ENCODE measurements at places on chromosomes 13 and 19.

- peaks cover 37% of the 10 kb centered on the region for H3K4me1 ChIP-seq
- no peak for DNase-seq
- H3K27me3 ChIP-seq, result no peaks in the 10 kb centered on the region
These were observed 3.3 kb upstream of the POSTN start for GRCh38 chr13:37601648-37602440.

DNA sequence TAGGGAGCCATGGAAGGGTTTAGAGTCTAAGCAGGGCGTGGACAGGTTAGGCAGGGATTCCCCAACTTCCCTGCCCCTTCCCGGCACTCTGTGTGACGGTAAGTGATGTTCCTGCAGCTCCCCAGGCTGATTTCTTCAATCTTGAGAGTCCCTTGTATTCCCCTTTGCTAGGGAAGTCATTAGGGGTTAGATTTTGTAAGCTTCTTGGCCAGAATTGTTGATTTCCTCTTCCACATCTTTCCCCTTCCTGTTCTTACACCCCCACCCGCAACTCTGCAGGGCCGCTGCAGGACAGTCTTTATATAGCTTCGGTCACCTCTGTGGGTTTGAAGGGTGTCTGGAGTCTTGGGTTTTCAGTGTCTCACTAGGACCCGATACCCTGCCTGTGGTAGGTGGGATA, 10.6 kb upstream of the ADGRE1 start:
- H3K27ac ChIP-seq, result no peak overlapping the region
- no peak for DNase-seq
- H3K4me3 ChIP-seq, result no peak overlapping the region
- H3K36me3 ChIP-seq, result peaks cover 67% of the 10 kb centered on the region
- H3K4me1 ChIP-seq, result no peaks in the 10 kb centered on the region
- H3K27me3 ChIP-seq, result peaks cover 24% of the 10 kb centered on the region

DNA sequence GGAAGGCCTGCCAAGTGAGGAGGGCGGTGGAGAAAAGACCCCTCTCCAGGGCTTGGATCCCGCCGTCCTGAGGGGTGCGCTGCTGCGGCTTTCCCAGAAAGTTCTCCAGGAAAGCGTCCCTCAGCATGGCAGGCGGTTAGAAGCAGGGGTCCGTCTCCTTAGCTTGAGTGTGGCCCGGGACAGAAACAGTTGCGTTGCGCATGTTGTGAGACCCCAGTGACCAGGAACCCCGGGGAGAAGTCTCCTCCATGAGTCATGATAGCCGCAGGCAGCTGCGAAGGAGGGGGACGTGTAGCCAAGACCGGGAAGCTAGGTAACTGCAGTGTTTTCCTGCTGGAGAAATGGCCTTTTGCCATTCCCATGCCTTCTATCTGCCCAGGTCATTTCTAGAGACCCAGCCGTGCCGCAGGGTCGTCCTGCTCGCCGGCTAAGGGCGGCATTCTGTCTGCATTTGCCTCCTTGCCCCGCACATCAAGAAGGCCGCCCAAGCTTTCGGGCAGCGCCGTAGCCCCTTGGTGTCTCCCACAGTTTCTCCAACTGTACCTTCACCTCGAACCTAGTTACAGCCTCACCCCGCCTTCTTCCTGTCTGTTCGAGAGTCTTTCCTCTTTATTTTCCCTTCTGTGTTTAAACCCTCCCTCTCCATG, 64.3 kb downstream of the TM9SF2 start:
- H3K4me3 ChIP-seq, result no peak overlapping the region
- peak; percentile 40 for DNase-seq
- H3K36me3 ChIP-seq, result peaks cover 23% of the 10 kb centered on the region
- H3K27ac ChIP-seq, result peak overlapping the region; percentile 86

- no peak overlapping the region for H3K27ac ChIP-seq
- no peaks in the 10 kb centered on the region for H3K36me3 ChIP-seq
- H3K4me1 ChIP-seq, result peaks cover 32% of the 10 kb centered on the region
- no peak overlapping the region for H3K4me3 ChIP-seq
- DNase-seq, result no peak
These were observed 6.0 kb downstream of the AKT2 start for GRCh38 chr19:40279120-40279551.

DNA sequence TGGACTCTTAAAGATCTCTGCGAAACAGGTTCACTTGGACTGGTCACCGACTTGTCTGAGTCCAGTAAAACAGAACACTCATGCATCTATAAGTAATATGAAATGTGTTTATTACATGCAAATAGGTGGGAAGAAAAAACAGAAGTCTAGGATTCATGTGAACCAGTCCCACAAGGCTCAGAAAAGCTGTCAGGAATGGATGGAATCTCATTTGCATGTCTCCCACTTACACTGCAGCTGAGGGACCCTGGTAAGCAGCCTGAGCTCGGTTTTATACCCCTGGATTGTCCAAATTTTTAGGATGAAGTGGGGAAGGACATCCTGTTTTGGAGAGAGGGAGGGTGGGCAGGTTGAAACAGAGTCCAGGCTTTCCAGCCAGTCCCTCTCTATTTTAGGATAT, 1545.1 kb upstream of the PCDH20 start:
- no peaks in the 10 kb centered on the region for H3K4me1 ChIP-seq
- H3K36me3 ChIP-seq, result peaks cover 9% of the 10 kb centered on the region
- no peaks in the 10 kb centered on the region for H3K27me3 ChIP-seq

DNA sequence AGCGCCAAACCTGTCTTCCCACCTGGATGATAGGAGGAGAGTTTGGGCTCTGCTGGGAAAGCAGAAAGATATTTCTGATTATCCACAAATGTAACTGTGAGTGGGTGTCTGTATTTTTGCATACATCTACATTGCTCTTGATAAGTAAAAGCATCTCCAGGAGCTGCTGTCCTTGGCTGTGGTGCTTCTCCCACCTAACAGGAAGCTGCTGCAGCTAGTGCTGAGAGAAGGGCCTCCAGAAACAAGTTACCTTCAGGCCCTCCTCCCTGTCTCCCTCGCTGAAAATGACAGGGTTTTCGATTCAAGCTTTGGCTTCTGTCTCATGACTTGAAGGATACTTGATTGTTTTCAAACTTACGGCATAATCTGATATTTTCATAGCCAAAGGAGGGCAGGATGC, 90.1 kb downstream of the FOXO1 start:
- H3K4me1 ChIP-seq, result peaks cover 94% of the 10 kb centered on the region
- no peak overlapping the region for H3K4me3 ChIP-seq
- H3K27me3 ChIP-seq, result no peaks in the 10 kb centered on the region
- no peak for DNase-seq
- H3K27ac ChIP-seq, result peak overlapping the region; percentile 24

GRCh38 chr19:14381689-14382474, 638 bp downstream of the ADGRE5 start:
- no peak overlapping the region for H3K27ac ChIP-seq
- peaks cover 32% of the 10 kb centered on the region for H3K4me1 ChIP-seq
- H3K4me3 ChIP-seq, result peak overlapping the region; percentile 61
- H3K27me3 ChIP-seq, result 0 out of 2 replicates have a peak, but pooled peaks cover 6% of the 10 kb centered on the region

DNA sequence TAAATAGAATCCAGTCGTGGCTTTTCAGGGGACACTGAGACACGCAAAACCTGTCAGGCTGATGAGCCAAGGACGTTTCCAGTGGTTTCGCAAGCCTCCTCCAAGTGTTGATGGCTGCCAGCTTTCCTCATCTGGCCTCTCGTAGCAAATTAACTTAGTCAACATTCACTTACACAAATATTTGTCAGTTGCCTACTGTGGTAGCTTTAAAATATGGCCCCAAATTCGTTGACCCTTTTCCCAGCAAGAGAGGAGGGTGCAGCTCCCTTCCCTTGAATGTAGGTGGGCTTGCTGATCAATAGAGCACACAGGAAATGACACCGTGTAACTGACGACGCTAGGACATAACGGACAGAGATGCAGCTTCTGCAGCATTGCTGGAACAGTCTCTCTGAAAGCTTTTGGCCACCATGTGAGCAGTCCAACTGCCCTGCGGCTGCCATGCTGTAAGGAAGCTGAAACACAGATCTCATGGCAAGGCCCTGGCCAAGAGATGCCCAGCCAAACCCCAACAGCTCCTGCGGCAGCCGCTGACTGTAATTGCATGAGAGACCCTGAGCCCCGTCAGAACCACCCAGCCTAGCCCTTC, 5.5 kb upstream of the RANBP3 start:
- H3K36me3 ChIP-seq, result no peaks in the 10 kb centered on the region
- peaks cover 4% of the 10 kb centered on the region for H3K27me3 ChIP-seq
- H3K27ac ChIP-seq, result peak overlapping the region; percentile 35
- no peak for DNase-seq
- no peak overlapping the region for H3K4me3 ChIP-seq
- H3K4me1 ChIP-seq, result peaks cover 9% of the 10 kb centered on the region

GRCh38 chr13:101916775-101917474, 464.4 kb downstream of the ITGBL1 start:
- H3K4me3 ChIP-seq, result peak overlapping the region; percentile 58
- peak; percentile 19 for DNase-seq
- no peaks in the 10 kb centered on the region for H3K36me3 ChIP-seq
- H3K27me3 ChIP-seq, result peaks cover 66% of the 10 kb centered on the region
- H3K27ac ChIP-seq, result no peak overlapping the region

- H3K36me3 ChIP-seq, result peaks cover 47% of the 10 kb centered on the region
- H3K4me3 ChIP-seq, result no peak overlapping the region
- no peak for DNase-seq
- H3K27ac ChIP-seq, result no peak overlapping the region
- H3K4me1 ChIP-seq, result no peaks in the 10 kb centered on the region
These were observed 13.1 kb upstream of the TICAM1 start for GRCh38 chr19:4844348-4845179.

- H3K27ac ChIP-seq, result no peak overlapping the region
- no peaks in the 10 kb centered on the region for H3K36me3 ChIP-seq
- H3K27me3 ChIP-seq, result peaks cover 54% of the 10 kb centered on the region
- DNase-seq, result no peak
These were observed 81.0 kb upstream of the MBNL2 start for GRCh38 chr13:97141097-97141496.

DNA sequence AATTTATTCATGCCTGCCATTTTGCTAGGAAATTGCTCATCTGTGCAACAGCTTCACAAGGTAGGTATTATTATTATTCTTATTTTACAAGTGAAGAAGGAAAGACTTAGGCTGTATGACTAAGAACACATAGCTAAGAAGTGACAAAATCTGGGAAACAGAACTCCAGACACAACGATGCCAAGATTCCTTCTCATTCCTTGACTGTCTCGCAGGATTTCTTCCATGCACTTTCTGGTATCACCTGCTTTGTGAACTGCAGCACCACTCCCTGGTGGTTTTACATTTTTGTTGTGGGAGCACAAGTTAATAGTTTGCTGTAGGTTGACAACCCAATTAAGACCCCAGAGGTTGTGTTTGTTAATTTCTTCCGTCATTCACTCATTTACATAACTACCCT, 188.5 kb downstream of the LACC1 start:
- no peak overlapping the region for H3K4me3 ChIP-seq
- peaks cover 4% of the 10 kb centered on the region for H3K27me3 ChIP-seq

- no peaks in the 10 kb centered on the region for H3K27me3 ChIP-seq
- no peak for DNase-seq
- H3K27ac ChIP-seq, result no peak overlapping the region
- H3K36me3 ChIP-seq, result no peaks in the 10 kb centered on the region
These were observed 66.8 kb downstream of the FNDC3A start for GRCh38 chr13:49042476-49042875.

- peaks cover 4% of the 10 kb centered on the region for H3K27me3 ChIP-seq
- peaks cover 7% of the 10 kb centered on the region for H3K4me1 ChIP-seq
- H3K36me3 ChIP-seq, result no peaks in the 10 kb centered on the region
- peak overlapping the region; percentile 30 for H3K4me3 ChIP-seq
These were observed 10.2 kb upstream of the EMC10 start for GRCh38 chr19:50465986-50466705.

DNA sequence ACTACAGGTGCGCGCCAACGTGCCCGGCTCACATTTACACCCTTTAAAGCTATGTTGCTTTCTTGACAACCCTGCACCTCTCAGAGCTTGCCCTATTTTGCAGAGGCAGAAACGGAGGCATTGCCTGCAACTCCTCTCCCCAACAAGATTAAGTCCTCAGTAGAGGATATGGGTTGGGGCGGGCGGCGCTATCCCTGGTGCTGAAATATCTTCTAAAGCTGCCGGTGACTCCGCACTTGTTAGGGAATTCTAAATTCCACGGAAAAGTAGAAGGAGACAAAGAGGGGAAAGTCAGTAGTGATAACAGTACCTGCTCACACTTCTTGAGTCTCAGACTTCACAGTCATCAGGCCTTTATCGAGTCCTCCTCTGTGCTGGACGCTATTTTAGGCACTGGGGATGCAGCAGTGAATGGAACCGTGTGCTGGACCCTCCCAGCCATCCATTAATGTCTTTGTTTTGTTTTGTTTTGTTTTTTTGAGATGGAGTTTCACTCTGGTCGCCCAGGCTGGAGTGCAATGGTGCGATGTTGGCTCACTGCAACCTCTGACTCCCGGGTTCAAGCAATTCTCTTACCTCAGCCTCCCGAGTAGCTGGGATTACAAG, 18.0 kb downstream of the SLC5A5 start:
- peaks cover 4% of the 10 kb centered on the region for H3K4me1 ChIP-seq
- H3K4me3 ChIP-seq, result no peak overlapping the region
- H3K36me3 ChIP-seq, result no peaks in the 10 kb centered on the region
- no peak overlapping the region for H3K27ac ChIP-seq
- H3K27me3 ChIP-seq, result peaks cover 16% of the 10 kb centered on the region
- DNase-seq, result peak; percentile 80

- no peaks in the 10 kb centered on the region for H3K27me3 ChIP-seq
- H3K27ac ChIP-seq, result no peak overlapping the region
- no peak overlapping the region for H3K4me3 ChIP-seq
- no peaks in the 10 kb centered on the region for H3K36me3 ChIP-seq
- peaks cover 6% of the 10 kb centered on the region for H3K4me1 ChIP-seq
- no peak for DNase-seq
These were observed 178.9 kb downstream of the ITGBL1 start for GRCh38 chr13:101631395-101631794.

GRCh38 chr13:108643646-108644353, 14.4 kb downstream of the MYO16 start:
- H3K27me3 ChIP-seq, result no peaks in the 10 kb centered on the region
- no peaks in the 10 kb centered on the region for H3K36me3 ChIP-seq
- no peak for DNase-seq
- no peak overlapping the region for H3K27ac ChIP-seq

GRCh38 chr19:1767464-1767933, 14.2 kb downstream of the ONECUT3 start:
- H3K36me3 ChIP-seq, result peaks cover 11% of the 10 kb centered on the region
- peaks cover 11% of the 10 kb centered on the region for H3K4me1 ChIP-seq
- no peak overlapping the region for H3K4me3 ChIP-seq
- no peak overlapping the region for H3K27ac ChIP-seq

DNA sequence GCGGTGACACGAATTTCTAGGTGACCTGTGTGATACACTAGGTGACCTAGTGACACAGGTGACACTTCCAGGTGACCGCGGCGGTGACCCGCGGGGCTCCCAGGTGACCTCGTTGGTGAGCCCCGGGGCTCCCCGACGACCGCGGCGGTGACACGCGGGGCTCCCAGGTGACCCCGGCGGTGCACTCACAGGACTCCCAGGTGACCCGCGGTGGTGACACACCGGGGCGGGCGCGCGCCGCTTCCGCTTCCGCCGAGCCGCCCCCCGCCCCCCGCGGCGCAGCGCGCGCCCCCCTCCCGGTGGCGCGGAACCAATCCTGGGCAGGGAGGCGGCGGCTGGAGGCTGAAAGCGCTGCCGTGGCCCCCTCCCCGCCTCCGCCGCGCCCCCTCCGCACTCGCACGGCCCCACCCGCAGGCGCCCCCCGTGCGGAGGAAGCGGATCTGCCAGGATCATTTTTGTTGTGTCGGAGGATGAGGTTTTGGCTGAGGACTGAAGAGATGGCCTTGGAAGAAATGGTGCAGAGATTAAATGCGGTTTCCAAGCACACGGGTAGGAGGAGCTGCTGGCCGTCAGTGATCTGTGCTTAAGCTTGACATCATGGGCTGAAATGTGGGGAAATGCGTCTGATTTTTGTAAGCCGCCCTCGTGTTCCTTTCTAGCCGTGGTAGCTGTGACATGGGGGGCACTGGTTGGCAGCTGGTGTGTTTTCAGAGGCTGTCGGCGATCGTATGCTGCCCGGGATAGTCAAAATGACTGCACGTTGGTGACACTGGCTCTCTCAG, at the start of gene MCF2L:
MCF2L (plus strand) TSS at position 305 of the 782 bp plus-strand sequence; CDS start at position 471, 166 bp downstream.
- peaks cover 11% of the 10 kb centered on the region for H3K4me1 ChIP-seq
- no peak for DNase-seq
